ENCODE measurements at places on chromosomes 11 and 22.

DNA sequence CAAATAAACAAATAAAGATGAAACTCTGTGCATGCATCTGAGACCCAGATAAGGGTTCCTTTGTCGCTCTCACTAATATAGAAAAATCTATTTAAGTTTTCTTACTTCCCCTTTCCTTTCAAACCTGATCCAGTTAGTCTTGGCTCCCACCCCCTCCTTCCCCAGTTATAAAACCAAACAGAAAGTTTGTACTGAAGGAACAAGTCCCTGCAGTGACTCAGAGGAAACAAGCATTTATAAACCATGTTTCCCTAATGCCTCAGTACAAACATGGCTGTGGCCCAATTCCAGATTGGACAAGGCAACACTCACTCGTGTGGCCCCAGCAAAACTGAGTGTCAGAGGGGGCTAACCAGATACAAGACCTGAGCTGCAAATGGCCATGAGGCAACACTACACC is 65.5 kb upstream of the ARHGAP20 start:
- DNase-seq = peak; percentile 16

DNA sequence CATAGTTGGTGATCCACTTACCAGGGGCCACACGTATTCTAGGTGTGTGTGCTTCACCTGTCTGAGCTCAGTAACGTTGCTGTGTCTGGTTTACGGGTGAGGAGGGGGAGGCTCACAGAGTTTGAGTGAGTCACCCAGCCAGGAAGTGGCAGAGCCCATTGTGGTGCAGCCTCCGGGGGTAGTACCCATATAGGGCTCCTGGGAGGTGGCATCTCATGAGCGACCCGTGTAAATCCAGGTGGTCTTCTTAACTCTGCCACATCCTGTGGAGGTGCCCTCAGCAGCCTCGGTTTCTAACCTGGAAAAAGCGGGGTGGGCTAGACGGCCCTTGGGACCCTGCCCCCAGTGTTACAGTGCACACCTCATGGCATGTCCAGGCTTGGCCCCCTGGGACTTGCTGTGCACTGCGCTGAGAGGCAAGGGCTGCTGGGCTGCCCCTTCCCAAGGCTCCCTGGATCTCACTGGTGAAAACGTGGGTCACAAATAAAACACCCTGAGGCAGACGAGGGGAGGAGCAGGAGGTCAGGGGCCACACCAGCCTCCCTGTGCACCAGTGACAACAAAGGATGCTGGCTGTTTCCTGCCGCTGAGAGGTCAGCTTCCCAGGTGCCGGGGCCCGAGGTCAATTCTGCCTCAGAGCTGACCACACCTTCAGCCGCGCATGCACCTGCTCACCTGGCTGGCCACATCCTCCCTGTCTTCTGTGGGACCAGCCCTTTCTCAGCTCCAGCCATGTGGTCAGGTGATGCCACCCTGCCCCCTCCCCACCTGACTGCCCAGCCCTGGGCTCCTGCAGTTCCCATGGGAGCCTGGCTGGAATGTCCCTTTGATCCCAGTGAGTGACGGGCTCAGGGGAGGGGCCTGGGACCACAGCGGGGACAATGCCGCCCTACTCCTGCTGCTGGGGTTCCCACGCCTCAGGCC is 305.1 kb downstream of the CTTN start:
- no peak for DNase-seq

DNA sequence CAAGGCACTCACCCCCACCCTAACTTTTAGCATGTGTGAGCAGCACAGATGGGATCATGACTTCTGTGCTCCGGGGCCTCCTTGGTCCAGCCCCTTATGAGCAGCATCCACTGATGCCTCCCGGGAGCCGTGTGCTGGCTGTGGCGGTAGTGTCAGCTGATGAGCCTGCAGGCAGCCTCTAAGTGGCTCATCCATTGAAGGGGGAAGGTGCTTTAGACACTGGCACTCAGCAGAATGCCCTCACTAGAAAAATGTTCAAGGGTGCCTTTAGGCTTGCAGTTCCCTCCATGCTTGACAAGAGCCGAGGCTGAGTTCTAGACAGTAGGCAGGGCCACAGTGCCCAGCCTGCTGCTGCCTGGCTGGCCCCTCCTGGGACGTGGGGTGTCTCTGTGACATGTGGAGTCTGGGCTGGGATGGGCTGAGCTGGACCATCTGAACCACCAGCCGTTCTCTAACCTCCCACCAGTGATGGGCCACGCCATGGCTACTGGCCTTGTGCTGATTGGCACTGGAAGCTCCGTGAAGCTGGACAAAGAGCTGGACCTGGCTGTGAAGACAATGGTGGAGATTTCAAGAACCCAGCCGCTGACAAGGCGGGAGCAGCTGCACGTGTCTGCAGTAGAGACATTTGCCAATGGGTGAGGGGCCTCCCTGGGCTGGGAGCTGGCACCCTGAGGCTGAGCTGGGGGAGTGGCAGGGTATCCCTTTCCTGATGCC is 5.8 kb downstream of the TTC38 start:
- no peak for DNase-seq

- no peak for DNase-seq
Measured at GRCh38 chr11:116104498-116105174, 600.4 kb upstream of the CADM1 start.

DNA sequence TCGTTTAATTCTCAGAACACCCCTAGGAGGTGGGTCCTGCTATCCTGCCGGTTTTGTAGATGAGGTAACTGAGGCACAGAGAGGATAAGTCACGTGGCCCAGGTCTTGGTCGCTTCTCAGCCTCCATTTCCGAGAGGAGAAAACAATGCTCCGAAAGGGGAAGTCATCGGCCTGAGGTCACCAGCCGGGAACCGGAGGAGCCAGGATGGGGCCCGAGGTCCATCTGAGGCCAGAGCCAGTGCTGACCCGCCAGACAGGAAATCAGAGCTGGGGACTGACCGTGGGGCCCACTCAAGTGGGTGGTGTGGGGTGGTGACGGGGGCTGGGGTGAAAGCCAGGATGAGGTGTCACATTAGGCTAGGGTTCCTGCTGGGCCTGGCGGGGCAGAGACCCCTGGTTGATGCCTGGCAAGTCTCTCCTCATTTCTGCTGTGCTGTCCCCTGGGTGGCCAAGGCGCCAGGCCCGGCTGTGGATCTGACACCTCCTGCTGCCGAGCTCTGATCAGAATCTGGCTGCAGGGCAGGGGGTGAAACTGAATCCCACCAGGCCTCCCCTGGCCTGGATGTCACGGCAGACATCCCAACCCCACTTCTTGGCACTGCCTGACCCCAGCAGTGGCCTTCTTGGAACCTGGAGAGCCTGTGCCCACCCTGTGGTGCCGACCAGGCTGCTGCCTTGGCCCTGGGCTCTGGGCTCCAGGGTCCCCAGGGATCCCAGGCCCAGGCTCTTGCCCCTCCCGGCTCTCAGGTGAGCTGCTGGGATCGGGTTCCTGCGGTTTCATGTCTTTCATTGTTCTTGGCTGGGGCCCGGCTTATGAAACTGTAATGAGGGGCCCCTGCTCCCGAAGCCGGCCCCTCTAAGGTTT is 12.0 kb downstream of the TRIOBP start:
- no peak for DNase-seq

GRCh38 chr11:46335890-46336562 is 11.2 kb upstream of the DGKZ start:
- DNase-seq = no peak

GRCh38 chr11:30990625-30991296 is 378.8 kb downstream of the DCDC1 start:
- DNase-seq = no peak

DNA sequence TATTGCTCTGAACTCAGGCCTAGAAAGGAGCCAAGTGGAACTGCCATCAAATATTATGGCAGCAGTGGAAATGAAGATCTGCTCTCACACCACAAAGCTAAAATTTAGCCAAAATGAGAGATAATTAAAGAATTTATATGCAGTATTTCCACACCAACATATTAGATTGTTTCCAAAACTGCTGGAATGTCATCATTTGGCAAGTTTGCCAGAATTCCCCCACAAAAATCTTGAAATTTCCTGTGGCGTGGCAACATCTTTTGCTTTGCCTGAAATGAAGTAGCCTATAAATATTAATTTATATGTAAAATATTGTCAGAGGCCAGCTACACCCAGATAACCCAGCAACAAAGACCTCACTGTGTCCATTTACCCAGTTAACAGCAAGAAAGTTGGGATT is 13.8 kb downstream of the C11orf71 start:
- no peak for DNase-seq

DNA sequence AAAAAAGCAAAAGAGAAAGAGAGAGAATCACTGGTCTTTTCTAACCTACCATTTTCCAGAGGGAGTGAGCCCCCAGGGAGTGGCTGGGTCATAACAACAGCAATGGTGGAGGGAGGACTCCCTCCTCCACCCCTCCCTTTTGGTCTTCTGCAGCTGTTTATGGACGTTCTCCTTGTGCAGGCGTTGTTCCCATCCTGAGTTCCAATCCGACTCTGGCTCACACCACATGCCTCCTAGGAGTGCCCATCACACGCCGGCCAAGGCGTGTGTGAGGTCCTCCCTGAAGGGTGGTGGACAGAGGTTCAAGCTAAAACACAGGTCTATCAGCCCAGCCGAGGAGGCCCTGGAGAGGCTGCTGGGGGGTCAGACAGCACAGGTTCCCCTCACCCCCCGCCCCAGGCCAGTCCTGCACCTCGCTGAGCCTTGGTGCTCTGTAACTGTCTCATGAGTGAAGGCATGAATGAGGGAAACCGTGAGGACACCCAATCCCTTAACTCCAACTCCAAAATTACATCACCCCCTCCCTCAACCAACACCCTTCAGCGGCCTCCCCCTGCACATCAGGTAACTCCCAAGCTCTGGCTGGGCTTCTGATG is 29.4 kb downstream of the IFT27 start:
- no peak for DNase-seq

DNA sequence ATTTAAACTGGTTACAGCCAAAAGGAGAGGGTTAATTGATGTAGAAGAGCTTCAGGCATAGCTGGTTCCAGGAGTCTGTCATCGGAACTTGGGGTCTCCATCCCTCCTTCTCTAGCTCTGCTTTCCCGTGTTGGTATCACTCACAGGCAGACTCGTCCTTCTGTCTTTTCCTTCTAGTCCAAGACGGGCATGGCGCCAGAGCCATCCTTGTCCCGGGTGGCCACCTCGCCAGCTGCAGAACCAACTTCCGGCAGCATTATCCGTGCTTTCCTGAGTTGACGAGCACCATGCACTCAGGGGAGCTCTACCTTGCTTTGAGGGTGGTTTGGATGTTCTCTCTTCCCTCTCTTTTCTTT is 14.7 kb downstream of the LINC01488 start:
- no peak for DNase-seq
